GM12865 (cell line): ENCODE measurements at places on chromosomes 5 and 9.

GRCh38 chr9:8823131-8823895 is 1023.7 kb upstream of the DMAC1 start:
- DNase-seq = no peak

GRCh38 chr9:135885100-135885853 is 22.1 kb downstream of the CAMSAP1 start:
- no peak for DNase-seq

DNA sequence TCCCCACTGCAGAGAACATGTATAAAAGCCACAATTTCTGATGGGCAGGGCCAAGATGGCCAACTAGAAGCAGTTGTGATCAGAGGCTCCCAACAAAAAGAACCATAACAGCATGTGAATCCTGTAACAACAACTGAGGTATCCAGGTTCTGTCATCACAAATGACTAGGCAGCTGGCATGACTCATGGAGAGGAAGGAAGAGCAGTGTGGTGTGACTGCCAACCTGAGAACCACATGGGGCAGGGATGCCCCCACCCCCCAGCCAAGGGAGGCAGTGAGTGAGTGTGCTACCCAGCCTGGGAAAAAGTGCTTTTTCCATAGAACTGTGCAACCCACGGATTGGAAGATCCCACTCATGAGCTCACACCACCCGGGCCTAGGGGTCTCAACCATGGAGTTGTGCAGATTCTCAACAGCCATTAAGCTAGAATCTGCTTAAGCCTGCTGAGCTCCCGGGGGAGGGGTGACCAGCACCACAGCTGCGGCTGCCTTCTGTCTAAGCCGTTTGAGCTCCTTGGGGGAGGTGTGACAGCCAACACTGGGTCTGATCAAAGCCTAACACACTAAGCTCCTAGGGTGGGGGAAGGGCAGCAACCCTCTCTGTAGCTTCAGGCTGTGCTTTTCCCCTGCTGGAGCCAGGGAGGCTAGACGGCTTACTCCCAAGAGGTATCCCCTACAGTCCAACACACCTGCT is 80.1 kb upstream of the DMAC1 start:
- DNase-seq = peak; percentile 1

DNA sequence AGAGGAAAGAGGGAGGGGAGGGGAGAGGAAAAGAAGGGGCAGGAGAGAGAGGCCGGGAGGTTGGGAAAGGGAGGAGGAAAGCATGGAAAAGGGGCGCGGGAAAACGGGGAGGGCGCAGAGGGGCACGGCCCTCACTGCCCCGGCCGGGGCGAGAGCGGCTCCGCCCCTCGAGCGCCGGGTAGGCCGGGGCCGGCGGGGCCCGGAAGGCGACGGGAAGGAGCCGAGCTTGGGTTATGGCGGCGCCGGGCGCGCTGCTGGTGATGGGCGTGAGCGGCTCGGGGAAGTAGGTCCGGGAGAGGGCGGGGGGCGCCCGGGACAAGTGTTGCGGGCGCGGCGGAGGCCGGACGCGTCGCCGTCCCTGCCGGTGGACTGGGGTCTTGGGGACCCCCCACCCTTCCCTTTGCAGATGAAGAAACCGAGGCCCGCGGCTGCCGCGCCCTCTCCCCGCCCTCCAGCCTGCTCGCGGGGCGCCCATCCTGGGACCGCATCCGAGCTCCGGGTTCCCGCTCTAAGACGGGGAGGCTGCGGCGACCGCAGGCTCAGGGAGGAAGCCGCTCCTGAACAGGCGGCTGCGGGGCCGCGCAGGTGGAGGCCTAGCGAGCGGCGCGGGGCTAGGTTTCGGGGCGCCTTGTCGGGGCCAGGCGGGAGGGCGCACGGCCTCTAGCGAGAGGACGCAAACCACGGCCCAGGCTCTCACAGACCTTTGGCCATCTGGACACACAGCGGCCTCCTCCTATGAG is at the start of gene IDNK:
IDNK (plus strand) TSS at position 205 of the 740 bp plus-strand sequence; CDS start at position 234, 29 bp downstream.
- DNase-seq = peak; percentile 75

DNA sequence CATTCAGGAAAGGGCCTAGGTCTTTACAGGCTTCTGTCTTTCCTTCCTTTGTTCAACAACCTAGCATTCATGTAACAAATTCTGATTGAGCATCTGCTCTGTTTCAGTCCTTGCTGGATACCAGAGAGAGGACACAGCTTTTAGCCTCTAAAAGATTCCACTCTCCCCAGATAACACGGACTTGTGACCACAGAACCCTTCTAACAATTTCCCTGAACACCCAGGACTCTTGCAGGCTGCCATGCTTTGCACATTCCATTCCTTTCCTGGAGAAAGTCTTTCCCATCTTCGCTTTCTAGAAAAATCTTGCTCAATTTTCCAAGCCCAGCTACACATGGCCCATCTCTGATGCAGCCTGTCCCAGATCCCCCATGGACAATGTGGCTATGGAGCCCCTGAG is 310.9 kb downstream of the ACTL7B start:
- DNase-seq = no peak

GRCh38 chr5:104266161-104266560 is 703.6 kb upstream of the NUDT12 start:
- DNase-seq = no peak

DNA sequence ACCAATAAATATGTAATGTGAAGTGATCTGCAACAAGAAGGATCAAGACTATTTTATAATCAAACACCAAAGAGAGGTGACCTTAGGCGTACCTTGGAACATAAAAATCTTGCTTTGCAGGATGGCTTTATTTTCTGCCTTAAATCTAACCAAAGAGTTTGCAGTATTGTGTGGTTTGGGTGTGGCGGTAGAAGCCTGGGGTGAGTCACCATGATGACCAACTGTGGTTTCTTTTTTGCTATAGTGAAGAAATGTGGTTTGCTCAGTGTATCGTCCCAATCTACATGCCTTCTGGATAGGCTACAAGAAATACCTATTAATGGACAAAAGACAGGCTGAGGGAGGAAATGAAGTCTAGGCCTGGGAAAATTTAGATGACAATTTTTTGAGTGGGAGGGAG is 5.1 kb upstream of the CAST start:
- peak; percentile 80 for DNase-seq

- DNase-seq = peak; percentile 85
Measured at GRCh38 chr5:14168144-14168792, 25.1 kb downstream of the TRIO start.

DNA sequence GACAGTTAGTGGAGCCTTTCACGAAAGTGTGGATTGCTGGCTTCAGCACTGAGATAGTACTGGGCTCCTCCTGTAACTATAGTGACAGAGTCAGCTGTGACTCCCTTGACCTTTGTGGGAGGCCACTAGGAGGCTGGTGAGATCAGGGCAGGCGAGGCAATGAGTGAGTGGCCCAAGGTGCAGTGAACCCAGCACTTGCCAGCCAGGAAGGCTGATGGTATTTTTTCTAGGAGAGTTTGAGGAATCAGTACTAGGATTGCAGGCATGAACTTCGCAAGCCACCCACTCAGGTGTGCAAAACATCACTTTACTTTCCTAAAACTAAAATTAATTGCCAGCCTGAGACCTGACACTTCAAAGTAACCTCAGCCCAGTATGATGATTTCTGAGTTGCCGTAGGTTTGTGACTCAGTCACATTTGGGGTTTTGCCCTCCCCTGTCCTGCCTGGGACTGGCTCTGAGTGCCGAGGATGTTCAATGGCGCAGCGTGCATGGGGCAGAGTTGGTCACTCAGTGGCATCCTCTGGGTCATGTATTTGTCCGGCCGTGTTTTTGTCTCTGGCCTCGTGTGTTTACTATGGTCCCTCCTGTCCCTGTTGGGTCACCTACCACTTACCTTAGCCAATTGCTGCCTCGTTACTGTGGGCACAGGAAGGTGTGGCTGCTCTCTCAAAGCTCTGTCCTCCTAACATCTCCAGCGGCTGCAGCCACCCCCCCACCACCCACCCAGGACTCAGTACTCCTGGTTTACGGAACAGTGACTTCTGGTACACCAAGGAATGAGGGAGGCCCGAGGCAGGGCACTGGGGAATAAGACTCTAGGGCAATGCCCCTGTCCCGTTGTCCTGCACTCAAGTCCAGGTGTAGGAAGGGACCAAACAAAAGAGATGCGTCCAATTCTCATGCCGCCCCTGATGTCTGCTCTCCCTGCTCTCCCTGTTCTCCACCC is 67.2 kb downstream of the IL31RA start:
- no peak for DNase-seq

- no peak for DNase-seq
Measured at GRCh38 chr5:113085880-113086409, 109.3 kb downstream of the DCP2 start.

- peak; percentile 52 for DNase-seq
Measured at GRCh38 chr5:90135779-90136378, 273.7 kb downstream of the CETN3 start.

GRCh38 chr5:67612961-67613360 is 416.4 kb upstream of the CD180 start:
- DNase-seq = no peak

DNA sequence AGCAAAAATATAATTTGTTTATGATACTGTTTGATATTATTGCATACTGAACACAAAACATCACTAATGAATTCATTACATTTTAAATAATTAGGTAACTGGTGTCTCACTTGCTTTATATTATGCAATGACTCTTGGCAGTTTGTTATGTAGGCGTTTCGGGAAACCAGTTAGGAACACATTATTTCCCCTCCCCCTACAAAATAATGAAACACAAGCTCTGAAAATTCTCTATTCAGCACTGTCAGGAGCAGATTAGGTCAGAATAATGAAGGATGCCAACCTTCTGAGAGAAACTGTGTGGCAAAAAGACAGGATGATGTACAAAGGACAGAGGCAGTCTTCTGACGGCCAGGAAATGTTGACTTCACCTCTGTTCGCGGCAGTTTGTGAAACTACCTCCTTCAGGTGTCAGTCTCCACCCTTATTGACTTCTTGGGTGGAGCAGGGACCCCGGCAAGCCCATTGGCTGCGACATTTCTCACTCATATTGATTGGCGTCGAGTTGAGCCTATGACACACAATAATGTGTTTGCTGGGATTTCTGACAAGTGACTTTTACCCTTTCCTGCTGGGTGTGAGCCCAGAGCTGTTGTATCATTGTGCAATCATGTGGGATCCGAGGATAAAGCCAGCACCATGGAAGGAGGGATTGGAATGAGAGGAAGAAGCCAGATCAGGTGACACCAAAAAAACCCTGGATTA is 33.9 kb downstream of the SH3PXD2B start:
- peak; percentile 86 for DNase-seq

DNA sequence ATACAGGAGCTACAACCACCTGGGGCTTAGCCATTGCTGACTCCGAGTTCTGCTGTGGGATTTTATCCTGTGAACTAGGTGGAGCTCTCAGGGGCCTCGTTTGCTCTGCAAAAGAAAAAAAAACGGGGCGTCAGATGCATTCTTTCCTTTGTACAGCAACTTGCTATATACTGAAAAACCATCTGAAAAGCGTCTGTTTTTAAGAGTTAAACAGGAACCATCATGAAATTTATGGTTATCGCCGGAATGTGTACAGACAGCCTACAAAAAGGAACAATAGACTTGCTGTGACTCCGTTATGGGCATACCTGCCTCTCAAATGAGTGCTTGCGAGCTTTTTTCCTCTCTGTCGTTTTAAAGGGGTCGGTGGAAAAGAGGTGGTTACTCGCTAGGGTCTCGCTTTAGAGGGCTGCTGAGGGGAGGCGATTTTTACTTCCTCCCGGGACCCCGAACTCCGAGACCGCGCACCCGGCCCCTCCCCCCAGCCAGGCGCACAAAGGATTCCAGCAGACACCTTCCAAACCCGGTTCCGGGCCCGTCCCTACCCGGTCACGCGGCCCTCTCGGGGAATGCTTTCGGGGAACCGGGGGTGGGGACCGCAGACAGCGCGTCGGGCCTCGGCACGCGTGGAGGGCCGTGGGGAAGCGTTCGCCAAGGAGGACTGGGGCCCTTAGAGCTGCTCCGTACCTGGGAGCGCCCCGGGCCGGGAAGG is 826 bp downstream of the PAIP1 start:
- DNase-seq = peak; percentile 54

- no peak for DNase-seq
Measured at GRCh38 chr9:78207319-78207718, 28.6 kb upstream of the CEP78 start.
